H54 (cell line): ENCODE measurements at places on chromosomes 4 and X.

- no peak for DNase-seq
Measured at GRCh38 chrX:152936306-152936705, 38.4 kb downstream of the ZNF185 start.

DNA sequence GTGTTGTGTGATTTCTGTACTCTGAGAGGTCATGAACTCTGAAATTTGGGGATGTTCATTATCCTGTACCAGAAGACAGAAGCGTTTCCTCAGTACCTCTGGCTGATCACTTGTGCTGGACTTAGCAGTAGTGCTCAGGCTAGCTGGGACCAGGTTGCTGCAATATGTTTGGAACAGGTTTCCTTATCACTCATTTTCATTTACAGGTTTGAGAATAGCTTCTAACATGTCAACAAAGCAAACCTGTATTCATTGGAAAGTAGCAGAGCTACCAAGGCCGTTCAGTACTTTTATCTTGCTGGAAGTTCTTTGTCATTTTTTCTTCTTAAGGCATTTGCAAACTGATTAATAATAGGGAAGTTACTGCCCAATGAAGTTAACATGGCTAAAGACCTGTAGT lies 242.9 kb upstream of the ANKRD50 start:
- no peak for DNase-seq

- no peak for DNase-seq
Measured at GRCh38 chr4:74764119-74764518, 30.2 kb downstream of the BTC start.

DNA sequence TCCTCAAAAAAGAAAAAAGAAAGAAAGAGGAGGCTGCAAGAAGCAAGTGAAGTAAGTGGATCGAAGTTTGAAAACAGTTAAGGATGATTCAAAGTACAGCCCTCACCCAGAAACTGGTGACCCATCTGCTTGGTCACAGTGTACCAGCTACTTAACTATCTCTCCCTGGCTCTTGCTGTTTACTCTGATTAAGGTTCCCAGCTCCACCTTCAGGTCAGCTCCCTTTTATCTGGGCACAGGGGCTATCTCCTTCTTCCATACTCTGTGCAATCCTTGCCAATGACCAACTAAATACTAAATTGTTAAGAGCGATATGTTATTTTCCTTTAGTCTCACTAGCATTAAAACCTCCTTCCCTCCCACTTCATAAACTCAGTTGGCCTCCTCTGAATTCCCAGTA lies 81.5 kb upstream of the SMIM10 start:
- DNase-seq, result no peak

DNA sequence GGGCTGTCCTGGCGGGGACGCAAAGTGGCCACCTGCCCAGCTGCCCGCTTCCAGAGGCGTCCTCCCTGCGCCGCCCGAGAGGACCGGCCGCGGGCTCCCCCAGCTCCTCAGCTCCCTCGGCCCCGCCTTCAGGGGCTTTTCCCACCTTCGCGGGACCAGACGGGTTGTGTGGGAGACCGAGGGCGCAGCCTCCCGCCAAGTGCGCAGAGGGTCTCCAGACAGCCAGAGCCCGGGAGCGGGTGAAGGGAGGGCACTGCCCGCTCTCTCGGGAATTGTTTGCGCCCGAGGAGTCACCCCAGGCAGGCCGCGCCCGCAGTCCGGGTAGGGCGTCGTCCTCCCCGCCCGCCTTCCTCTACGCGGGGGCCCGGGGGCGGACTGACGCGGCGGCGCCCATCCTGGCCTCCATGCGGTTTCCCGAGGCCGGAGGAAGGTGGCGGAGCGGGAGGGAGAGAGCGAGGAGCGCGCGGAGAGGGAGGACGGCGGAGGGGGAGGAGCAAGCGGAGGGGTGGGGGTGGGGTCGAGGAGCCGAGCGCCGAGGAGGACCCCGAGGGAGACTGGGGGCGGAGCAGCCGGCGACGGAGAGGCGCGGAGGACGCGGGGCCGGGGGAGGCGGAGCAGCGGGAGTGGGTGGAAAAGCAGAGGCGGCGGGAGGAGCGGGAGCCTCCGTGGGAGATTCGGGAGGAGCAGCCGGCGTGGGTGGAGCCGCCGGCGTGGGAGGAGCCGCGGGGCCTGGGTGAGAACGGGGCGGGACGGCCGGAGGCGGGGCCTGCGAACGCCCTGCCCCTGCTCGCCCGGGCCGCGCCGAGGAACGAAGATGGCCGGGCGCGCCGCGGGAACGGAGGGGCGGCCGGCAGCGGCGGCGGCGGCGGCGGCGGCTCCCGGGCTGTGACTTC lies 47.5 kb downstream of the CLDN34 start:
- no peak for DNase-seq

DNA sequence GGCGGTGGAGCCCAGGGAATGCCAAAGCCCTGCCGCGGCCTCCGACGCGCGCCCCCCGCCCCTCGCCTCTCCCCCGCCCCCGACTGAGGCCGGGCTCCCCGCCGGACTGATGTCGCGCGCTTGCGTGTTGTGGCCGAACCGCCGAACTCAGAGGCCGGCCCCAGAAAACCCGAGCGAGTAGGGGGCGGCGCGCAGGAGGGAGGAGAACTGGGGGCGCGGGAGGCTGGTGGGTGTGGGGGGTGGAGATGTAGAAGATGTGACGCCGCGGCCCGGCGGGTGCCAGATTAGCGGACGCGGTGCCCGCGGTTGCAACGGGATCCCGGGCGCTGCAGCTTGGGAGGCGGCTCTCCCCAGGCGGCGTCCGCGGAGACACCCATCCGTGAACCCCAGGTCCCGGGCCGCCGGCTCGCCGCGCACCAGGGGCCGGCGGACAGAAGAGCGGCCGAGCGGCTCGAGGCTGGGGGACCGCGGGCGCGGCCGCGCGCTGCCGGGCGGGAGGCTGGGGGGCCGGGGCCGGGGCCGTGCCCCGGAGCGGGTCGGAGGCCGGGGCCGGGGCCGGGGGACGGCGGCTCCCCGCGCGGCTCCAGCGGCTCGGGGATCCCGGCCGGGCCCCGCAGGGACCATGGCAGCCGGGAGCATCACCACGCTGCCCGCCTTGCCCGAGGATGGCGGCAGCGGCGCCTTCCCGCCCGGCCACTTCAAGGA lies at the start of gene FGF2:
TSS of gene FGF2 (plus strand) at position 279 of the 705 bp plus-strand sequence. CDS start at position 623, 344 bp downstream.
- no peak for DNase-seq

DNA sequence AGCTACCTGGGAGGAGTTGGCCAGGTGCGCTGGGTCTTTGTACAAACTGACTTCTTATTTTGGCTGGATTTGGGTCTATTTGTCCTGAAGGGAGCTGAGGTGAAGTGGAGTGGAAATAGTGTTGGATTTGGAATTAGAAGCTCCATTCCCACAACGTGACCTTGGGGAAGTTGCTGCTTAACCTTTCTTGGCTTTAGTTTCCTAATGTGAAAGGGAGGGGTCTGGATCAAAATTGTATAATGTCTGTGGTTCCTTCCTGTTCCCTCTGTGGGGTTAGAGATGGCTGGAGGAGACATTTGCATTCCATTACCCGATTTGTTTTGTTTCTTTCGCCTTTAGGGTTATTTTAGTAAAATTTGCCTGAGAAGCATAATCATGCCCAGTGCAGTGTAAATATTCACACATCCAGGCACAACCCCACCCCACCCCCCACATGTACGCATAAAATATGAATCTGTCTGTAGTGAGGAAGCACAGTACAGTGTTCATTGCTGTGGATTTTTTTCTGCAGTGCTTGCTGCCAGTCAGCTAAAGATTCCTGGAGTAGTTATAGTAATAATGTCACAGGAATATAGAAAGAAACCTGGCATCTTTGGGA lies 21.5 kb downstream of the JADE1 start:
- DNase-seq, result no peak

GRCh38 chr4:42104521-42104920 lies 47.9 kb downstream of the BEND4 start:
- no peak for DNase-seq

DNA sequence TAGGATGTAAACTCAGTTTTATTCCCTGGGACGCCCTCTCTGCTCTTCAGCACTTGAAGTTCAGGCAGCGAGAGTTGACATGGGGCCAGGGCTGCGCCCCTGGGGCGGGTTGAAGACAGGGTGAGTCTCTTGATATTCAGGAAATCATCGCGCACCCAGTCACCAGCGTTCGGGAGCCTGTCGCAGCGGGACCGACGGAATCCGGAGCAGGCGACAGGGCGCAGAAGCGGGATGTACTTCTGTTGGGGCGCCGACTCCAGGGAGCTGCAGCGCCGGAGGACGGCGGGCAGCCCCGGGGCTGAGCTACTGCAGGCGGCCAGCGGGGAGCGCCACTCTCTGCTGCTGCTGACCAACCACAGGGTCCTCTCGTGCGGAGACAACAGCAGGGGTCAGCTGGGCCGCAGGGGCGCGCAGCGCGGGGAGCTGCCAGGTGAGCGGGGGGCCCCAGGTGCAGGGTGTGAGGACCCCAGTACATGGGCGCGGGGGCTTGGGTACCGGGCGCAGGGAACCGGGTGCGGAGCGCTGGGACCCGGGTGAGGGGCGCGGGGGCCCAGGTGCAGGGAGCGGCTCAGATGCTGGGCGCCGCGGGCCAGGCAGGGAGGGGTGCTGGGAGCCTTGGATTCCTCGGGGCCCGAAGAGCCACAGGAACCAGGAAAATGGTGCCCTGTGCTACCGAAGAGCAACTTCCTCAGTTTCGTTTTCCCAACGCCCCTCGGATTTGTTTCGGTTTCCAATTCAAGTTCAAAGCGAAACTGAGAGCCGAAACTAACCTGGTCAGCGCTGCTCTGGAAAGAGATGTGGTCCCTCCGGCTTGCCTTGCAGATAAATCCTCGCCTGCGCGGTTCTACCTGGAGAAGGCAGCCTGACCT lies at the start of gene HERC6:
TSS of gene HERC6 (plus strand) at position 162 of the 869 bp plus-strand sequence. CDS start at position 232, 70 bp downstream.
- DNase-seq, result peak; percentile 45

- peak; percentile 6 for DNase-seq
Measured at GRCh38 chr4:179110356-179110755, 1668.1 kb upstream of the AGA start.

DNA sequence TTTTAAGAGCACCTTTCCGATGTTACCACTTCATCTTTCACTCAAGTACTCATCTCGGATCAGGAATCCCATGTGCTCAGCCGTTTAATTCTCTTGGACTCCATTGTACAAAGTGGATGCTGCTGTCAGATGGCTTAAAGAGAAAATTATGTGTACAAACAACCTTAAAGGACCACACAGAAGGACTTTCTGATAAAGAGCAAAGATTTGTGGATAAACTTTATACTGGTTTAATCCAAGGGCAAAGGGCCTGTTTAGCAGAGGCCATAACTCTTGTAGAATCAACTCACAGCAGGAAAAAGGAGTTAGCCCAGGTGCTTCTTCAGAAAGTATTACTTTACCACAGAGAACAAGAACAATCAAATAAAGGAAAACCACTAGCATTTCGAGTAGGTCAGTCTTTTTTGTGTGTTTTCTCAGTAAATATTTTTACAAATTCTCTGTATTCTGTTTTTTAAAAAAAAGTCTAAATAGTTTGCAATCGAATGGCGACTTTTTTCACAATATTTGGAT lies 20.1 kb downstream of the MMAA start:
- DNase-seq, result no peak

GRCh38 chr4:102599886-102600285 lies 98.7 kb downstream of the NFKB1 start:
- no peak for DNase-seq

DNA sequence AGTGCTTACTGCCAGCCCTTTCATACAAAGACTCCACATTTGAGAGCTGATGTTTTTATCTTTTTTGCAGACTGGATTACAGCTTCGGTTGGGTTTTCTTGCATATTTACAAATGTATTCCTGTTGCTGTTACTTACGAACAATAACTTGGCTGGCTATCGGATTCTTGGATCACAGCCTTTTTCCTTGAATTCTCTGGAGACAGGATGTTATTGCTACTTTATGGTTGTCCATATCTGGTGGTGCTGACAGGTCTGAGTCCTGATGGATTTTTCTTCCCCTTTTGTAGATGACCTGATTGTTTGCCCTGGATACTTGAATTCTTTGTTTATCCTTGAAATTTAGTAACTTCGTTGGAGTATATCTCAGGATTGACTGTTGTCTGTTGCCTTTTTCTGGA lies 77.7 kb downstream of the PDK3 start:
- DNase-seq, result no peak

DNA sequence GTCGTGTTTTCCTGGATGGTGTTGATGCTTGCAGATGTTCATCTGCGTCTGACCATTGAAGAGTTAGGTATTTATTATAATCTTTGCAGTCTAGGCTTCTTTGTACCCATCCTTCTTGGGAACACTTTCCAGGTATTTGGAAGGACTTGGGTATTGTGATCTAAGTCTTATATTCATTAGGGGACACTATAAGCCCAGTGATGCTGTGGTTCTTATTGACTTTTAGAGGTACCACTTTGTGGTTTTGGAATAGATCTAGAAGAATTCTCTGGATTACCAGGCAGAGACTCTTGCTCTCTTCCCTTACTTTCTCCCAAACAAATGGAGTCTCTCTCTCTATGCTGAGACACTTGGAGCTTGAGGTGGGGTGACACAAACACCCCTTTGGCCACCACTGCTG lies 41.6 kb downstream of the AFM start:
- no peak for DNase-seq
